ENCODE measurements at places on chromosomes 1 and 21.

GRCh38 chr1:36580524-36580923, 97.8 kb upstream of the CSF3R start:
- DNase-seq: no peak

GRCh38 chr21:35394634-35395369, 345.7 kb upstream of the RUNX1 start:
- no peak for DNase-seq

DNA sequence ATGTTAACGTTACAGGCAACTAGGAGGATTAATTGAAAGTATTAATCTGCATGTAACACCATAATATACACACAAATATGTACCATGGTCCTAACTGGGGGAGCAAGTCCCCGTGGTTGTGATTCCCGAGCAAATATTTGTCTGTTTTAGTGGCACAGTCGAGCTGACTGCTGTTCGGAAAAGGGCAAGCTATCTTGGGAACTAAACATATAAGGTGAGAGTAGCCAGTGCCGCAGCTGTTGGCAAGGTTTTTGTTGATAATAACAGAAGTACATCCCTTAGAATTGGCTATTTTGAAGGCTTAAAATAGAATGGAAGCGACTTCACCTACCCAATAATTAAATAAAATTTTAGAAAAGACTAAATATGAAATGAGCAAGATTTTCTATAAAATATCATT, 45.5 kb downstream of the UCHL5 start:
- no peak for DNase-seq

DNA sequence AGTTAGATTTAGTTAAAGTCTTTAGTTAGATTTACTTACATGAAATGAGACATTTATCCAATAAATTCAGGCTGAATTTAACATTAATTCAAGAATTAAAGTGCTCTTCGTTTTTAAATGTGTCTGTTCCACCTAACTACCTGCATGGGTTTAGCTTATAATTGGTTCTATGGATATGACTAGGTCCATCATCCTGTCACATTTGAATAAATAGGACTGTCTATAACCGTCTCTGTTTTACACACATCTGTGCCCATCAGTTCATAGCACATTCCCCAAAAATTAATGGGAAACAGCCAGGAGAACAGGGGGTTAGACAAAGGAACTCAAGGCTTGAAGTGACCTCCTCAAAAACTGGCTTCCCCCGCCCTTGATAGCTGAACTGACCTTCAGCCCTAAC, 219.6 kb downstream of the MRPL39 start:
- DNase-seq: no peak

DNA sequence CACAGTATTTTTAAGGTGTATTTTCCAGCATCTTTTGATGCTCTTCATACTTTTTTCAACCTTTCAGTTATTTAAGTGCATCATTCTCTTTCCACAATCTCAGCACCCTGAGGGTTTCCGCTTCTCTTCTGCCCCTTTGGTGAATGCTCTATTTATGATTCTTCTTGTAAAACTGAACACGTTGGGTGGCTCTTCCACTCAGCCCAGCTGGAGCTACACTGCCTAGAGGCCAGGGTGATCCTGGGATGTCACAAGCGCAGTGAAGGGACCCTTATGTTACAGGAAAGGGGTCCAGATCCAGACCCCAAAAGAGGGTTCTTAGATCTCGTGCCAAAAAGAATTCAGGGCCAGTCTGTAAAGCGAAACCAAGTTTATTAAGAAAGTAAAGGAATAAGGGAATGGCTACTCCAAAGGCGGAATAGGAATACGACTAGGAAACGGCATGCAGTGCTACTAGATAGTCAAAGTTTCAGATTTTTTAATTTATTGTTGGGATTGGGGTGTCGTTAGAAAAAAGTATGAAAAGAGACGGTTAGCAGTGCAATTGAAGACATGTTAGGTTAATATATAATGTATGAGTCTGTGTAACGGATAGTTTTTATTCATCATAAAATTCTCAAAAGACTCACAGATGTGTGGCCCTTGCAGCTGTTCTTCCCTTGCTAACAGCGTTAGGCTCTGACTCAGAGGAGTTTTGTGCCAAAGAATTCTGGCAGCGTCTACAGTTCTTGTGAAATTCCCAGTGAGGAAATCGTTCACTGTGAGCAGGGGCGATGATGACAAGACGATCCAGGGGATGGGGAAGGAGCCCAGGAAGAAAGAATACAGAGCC, 14.4 kb upstream of the ERVH48-1 start:
- DNase-seq: no peak

GRCh38 chr1:37537378-37537777, 16.7 kb downstream of the SNIP1 start:
- no peak for DNase-seq

DNA sequence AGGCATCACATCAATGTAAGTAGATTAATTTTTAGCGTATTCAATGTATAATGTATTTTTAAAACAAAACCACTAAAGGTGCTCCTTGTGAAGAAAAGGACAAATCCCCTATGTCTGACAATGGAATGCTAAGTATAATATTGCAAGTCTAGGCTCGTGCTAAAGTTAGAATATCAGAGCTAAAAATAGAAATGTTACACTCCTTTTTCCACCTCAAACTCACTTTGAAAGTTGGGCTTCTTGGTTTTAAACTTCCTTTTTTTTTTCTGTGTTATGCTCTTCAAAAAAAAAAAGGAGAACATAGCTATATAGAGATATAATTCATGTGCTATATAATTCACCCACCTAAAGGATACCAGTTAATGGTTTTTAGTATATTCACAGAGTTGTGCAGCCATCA, 3.6 kb upstream of the SERBP1 start:
- DNase-seq: no peak

GRCh38 chr1:224759681-224760091, 143.6 kb downstream of the CNIH3 start:
- DNase-seq: no peak

DNA sequence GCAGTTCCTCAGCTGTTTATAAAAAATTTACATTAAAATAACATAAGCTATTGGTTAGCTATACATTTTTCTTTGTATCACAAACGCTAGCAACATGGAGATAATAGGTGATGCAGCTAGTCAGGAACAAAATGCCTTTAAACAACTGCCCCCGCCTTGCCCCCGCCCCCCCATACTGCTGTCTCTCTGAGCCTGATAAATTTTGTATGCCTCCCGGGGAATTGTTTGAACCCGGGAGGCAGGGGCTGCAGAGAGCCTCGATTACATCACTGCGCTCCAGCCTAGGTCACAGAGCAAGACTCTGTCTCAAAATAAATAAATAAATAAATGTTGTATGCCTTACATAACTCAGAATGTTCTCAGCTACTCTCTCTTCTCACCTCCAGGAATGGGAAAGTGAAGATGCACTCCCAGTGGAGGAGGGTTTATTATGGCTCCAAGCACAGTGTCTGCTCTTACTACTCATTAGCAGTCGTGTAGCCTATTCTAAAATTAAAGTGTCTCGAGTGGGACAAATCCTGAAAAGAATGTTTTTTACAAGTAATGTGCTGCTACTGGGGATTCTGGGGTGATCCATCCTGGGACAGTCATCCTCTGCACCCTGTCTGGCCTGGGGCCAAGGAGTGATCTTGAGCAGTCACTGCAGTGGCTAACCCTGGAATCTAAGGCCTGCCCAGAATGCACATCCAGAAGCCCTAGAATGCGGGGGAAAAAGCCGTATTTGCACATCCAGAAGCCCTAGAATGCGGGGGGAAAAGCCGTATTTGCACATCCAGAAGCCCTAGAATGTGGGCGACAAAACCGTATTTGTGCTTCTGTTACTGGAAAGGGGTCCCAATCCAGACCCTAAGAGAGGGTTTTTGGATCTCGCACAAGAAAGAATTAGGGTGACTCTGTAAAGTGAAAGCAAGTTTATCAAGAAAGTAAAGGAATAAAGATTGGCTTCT, 39.4 kb upstream of the ZNF496 start:
- DNase-seq: no peak

DNA sequence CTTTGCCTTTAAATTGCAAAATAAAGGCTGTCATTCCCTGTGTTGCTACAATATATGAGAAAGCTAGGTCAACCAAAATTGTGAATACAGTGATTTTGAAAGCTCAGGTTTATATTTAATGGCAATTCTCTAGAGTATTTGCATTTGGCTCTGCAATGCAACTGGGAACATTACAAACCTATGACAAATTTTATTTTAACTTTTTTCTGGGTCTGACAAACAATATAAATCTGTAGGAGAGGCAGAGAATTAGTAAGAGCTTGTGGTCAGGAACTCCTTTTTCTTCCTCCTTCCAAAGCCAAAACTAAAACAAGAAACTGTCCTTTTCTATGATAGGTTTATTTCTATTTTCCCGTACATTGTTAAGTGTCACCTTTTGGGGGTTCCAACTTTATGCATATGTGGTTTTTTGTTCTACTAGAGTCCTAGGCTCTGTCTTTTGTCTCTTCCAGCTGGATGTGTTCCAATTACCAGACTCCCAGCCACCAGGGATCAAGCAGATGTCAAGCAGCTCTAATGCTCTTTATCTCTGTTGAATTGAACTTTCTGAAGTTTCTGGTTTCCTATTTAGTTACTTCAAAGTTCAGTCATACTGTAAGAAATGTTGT, 106.9 kb downstream of the ASH1L start:
- no peak for DNase-seq

DNA sequence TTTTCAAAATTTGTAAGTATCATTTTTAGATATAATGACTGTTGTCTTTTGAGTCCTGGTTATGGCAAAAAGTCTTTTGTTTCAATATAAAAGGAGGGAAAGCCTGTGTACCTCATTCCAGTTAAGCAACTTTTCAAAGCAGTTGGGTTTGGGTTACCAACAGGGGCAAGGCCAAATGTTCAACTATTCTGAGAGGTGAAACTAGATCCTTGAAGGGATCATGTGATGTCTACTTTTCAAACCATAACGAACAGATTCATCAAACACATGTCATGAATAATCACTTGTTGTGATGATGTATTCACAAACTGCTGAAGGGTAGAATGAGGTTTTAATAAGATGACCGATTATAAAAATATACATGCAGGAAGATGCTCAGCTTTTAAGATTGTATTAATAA, 171.3 kb downstream of the HHAT start:
- no peak for DNase-seq

- no peak for DNase-seq
Observed at GRCh38 chr1:226349801-226350518, 41.0 kb upstream of the LIN9 start.

GRCh38 chr1:230563591-230563990, 78.7 kb upstream of the COG2 start:
- DNase-seq: no peak

DNA sequence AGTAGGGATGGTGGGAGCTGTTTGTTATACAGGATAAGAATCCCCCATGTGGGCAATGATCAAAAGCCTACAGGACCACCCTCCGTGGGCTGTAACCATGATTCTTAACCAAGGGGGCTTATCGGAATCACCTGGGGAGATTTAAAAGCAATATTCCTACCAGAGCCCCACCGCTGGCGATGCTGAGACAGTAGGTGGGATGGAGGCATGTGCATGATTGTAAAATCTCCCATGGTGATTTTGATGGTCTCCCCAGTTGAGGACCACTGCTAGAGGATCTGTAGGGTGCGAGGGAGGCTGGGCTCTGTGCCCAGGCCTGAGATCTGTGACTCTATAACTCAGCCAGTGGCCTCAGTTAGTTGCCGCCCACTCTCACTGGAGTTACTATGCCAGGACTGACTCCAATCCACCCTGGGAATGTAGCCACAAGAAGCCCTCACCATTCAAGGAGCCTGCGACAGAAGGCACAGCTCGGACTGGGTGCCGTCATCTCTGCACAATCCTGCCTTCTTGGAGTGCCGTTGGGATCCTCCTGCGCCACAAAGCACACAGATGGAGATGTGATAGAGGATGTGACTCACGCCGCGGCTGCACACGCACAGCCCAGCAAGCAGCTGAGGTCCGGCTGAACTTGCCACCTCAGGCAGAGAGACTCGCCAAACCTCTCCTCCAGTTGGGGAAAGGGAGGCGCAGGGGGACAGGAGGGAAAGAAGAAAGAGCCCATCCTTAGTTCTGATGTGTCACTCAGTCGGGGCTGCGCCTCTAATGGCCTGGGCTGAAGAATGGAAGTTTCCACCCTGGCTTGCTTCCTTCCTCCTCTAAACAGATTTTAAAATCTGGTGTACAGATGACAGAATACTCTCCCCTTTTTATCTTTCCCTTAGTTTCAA, 26.5 kb downstream of the AKNAD1 start:
- no peak for DNase-seq

DNA sequence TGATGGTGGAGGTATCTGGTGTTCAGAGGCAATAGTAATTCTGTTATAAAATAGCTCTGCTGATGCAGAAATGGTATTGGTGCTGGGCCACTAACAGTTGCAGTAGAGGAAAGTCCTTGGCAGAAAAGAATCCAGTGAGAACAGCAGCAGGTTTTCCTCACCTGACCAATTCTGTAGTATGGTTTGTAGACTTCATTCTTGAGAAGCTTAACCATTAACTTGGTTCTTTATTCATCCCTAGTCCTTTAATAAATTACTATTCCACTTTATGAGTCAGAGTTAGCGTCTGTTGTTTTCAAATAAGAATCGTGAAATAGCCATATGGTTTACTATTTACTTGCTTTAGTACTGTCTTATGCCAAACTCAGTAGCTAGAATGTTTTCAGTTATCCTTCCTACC, 128.5 kb upstream of the SERTAD4 start:
- DNase-seq: no peak

GRCh38 chr1:181931873-181932272, 129.6 kb downstream of the ZNF648 start:
- no peak for DNase-seq

GRCh38 chr1:183688341-183689060, 35.4 kb upstream of the APOBEC4 start:
- DNase-seq: no peak

- DNase-seq: no peak
Observed at GRCh38 chr1:182754087-182754486, 35.5 kb upstream of the NPL start.

DNA sequence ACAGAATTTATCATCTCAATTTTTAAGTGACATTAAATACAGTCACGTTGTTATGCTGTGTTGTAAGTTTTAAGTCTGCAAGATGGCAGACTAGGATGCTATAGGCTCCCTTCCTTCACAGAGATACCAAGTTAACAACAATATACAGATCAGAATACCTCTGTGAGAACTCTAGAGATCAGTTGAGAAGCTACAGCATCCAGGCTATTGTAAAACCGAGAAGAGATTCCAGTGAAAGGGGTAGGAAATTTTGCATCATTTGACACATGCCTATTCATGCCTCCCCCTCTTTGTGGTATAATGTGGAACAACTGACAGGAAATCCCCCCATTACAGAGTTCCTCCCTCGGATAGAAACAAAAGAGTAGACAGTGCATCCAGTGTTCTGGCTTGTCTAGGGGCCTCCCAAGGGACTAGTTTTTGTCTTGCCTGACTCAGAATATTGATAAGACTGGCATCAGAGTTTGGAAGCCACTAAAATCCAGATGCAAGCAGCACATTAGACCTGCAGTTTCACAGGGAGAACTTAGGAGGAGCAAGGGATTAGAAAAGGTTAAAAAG, 80.6 kb downstream of the LBR start:
- no peak for DNase-seq
